ENCODE measurements at places on chromosomes 16 and 17. TPM values are rescaled to one million over a fixed set of nuclear protein-coding genes. Genes with fewer than 3 reads are reported as not detected.

DNA sequence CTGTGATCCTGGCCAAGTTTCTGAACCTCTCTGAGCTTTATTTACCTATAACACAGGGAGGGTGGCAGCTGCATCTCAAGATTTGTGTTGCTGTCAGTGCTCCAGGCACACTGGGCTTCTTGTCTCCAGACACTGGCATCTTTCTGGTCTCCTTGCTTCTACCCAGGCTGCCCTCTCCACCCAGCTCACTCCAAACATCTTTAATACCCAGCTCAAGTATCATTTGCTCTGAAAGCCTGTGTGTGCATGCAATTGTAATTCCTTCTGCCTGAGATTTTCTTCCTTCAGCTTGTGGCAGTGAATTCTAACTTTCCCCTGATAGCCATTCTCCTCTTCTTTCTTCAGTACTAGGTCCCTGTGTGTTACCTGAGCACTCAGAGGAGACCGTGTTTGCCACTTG is 50.7 kb upstream of the USP7 start:
- no peak for DNase-seq

DNA sequence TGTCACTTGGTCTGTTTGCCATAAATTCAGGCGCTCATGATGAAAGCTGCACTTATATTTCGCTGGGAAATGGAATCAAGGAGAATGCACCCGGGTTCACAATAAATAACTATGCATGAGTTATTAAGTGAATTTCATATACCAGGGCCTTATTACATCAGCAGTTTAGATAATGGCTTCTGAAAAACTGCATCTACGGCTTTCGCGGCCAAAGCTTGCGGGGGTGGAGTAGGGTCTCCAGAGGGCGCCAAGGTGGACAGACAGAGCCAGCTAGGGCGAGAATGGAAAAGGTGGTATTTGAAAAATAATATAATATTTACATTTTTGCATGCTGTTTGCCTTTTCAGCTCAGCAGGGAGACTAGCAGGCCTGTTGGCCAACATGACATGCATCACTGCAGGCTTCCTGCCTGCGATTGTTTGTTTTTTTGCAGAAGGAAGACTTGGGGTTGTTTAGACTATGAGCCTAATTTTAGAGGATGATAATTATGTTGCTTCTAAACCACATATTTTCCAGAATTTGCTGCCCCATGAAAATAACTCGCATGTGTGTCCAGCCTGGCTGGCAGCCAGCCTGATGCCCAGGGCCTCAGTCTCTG is 173.8 kb upstream of the IRX3 start:
- no peak for DNase-seq

GRCh38 chr17:44122816-44123355 is 555 bp downstream of the HDAC5 start:
- DNase-seq = peak; percentile 37

DNA sequence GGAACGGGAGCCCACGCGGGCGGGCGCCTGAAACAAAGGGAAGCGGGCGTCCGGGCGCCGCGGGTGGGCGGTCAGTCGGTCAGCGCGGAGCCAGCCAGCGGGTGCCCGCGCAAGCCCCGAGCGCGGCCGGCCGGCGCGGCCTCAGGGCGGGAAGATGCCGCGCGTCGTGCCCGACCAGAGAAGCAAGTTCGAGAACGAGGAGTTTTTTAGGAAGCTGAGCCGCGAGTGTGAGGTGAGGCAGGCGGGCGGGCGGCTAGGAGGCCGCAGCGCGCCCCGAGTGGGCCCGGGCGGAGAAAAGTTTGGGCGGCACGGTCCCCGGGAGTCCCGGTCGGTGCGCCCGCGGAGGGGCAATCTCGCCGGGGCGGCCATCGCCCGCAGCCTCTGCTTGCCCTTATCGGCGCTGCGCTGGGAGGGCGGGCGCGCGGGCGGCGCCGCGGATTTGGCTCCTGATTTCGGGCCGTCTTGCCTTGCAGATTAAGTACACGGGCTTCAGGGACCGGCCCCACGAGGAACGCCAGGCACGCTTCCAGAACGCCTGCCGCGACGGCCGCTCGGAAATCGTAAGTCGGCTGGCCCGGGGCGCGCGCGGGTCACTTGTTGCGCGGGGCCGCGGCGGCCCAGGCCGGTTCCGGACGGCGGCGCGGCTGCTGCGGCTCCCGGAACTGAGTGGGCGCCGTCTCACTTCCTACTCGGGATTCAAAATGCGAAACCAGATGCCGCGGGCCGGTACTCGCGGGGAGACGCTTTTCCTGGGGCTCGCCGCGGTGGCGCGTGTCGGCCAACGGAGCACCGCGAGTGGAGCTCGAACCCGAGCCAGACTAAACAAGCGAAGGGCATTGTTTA is 526 bp downstream of the CBFB start:
- peak; percentile 66 for DNase-seq

GRCh38 chr17:57669671-57670529 is 75.2 kb downstream of the CCDC182 start:
- no peak for DNase-seq

DNA sequence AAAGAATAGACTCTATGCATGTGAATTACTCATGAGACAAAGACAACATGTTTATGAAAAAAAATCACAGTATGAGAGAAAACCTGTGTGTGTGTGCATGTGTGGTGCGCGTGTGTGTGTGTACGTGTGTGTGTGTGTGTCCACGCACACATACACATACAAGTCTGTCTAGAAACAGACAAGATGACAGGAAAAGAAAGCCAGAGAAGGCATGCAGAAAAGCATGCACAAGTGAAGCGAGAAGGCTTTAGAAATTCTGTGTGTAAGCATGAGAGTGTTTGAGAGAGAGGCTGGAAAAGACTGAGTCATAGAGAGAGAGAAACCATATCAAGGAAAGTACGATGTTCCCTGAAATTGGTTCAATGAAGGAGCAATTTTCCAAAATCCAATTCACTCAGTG is 566.4 kb upstream of the C16orf82 start:
- DNase-seq = no peak

- DNase-seq = no peak
Measured at GRCh38 chr16:82264756-82265155, 94.7 kb upstream of the MPHOSPH6 start.

DNA sequence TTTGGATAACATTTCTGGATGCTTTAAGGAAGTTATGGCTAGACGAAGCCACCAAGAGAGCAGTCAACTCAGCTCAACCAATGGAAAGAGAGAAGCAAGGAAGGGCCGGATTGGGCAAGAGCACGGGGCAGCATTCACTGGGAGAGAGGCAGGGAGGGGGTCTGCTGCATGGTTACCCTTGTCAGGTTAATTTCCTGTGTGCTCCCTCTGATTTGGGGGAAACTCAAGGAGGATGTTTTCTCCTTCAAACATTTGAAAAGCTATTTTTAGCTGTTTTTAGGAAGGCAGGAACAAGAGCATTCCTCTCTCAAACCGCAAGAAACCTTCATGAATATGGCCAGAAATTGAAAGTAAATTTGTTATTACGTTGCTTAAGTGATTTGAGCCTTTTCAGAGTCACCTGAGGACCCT is 118.5 kb upstream of the ZFHX3 start:
- DNase-seq = no peak

- no peak for DNase-seq
Measured at GRCh38 chr16:79603055-79603454, 2.5 kb upstream of the MAF start.

DNA sequence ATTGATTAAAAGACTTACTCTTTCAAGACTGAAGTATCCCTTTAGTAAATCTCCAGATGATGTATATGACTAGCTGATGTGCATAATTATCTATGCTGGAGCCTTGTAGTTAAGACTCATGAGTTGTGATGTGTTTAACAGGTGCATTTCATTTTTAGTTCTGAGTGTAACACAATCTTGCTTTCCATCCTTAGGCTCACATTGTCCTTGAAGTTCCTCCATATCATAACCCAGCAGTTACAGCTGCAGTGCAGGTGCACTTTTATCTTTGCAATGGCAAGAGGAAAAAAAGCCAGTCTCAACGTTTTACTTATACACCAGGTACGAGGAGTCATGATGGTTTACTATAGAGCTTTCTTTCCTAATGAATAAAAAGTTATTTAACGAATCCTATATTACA is 52.9 kb downstream of the ESRP2 start:
- DNase-seq = no peak

DNA sequence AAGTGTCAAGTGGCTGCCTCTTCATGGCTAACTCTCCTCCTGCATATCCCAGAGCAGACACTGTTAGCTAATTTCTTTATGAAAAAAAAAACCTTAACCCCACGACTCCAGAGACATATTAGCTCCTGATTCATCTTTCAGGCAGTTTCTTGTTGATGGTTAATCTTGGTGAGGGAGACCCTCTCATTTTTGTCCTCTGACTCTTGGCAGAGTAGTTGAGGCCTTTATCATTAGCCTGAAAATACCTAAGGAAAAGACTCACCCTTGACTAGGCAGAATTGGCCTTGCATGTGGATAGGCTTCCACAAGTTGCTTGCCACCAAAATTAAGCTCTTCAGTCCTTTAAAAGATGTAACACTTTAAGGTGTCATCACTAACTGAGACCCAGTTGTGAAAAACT is 4.0 kb downstream of the CRYBA1 start:
- DNase-seq = no peak

DNA sequence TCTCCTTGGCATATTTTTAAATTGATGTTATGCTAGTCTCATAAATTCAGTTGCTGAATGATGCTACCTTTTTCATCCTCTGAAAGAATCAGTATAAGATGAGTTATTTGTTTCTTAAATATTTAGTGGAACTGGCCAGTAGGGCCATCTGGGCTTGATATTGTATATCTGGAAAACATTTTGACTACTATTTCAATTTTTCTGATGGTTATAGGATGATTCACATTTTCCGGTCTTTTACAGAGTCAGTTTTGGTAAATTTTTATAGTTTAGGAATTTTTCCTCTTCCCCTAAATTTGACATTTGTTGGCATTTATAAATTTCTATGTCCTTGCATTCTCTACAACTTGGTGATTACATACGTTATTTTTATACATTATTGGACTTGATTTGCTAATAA is 296.3 kb upstream of the AXIN2 start:
- no peak for DNase-seq

- DNase-seq = no peak
Measured at GRCh38 chr17:8673612-8674011, 43.1 kb upstream of the MYH10 start.

GRCh38 chr17:61456061-61456681 is 3.9 kb downstream of the TBX4 start:
- DNase-seq = no peak

DNA sequence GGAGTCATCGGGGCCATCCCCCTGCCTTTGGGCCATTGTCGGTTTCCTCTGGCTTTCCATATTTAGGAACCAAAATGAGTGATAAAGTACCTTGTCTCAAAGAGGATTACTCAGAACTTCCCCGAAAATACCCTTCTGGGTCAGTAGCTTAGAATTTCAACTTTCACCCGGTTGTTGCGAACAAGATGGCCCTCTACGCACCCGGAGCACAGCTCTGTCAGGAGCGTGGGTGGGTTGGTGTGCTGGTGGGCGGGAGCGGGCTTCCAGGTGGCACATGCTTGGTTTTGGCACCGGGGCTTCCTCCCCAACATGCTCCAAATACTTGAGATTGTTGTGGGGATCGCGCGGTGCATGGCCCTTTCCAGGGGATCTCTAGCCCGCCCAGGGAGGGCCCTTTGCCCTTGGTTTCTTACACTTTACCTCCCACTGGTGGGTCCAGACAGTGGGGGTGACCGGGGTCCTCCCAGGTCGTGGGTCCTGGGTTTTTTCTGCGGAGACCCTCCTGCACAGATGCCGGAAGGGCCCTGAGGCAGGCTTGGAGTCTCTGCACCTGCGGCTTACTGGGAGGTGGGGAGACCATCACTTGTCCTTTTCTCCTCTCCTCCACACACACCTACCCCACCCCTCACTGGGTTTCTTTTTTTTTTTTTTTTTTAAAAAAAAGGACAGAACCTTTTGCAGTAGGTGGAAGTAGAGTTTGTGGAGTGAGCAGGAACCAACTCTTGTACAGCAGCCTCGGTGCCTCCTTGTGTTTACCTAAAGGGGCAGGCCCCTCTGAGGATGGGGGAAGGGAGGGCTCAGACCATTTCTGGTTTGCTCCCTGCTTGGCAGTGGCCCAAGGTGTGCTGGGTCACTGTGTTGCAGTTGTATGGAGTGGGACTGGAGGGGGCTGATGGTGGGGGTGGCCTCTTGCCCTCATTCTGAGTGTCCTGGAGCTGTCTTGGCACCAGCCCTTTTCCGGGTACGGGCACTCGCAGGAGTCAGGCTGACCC is 142.1 kb downstream of the SEC14L1 start:
- no peak for DNase-seq

- DNase-seq = peak; percentile 55
Measured at GRCh38 chr16:24070851-24071250, 185.3 kb upstream of the CACNG3 start.

DNA sequence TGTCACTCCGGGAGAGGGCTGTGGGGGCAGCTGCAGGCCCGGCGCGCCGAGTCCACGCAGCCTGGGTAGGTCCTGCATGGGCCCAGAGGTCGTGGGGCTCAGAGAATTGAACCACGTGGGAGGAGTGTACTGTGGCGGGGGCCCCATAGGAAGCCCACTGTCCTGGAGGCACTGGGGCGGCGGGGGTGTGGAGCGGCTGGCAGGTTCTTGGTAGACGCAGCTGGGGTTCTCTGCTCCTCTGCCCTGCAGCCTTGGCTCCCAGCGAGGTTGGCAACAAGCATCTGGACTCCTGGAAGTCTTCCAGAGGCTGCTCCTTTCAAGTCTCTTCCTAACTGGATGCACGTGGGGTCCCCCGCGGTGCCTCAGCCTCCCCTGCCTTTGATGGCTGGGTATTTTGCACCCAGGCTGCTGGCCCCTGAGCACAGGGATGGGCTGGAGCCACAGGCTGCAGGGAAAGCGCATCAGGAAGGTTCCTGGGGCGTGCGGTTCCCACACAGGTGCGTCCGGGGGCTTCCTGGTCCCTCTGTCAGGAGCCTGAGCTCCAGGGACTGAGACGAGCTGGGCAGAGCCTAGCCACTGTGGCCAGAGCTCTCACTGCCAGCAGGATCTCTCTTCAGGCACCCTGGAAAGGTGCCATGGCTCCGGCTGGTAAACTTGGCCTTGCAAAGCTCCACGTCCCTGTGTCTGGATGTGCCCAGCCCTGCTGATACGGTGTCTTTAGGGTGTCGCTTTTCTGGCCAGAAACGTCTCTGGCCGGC is 9.3 kb downstream of the KCTD5 start:
- no peak for DNase-seq

DNA sequence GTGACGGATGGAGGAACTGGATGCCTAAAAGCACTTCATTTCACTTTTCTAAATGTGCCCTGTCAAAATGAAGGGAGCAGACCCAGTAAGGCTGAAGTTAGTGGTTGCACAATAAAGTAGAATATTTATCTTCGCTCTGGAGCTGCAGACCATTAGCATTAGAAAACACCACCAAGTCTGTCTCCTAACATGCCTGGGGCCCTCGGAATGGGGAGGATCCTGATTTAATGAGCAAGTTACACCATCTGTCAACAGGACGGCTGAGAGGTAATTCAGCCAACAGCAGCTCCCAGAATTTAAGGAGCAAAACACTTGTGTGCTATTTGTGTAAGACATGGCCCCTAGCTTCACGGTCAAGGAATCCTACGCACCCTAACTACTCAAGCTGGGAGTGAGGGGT is 22.3 kb downstream of the CA10 start:
- DNase-seq = no peak

Gene TLCD1
- 6.5 TPM for total RNA-seq

Gene CHD9
- total RNA-seq = 16.3 TPM

Gene KRT39
- not detected for total RNA-seq

Gene OR1F1
- total RNA-seq = not detected

Gene GLIS2
- 0.77 TPM for total RNA-seq

Gene PRAC2
- not detected for total RNA-seq

Gene FADS6
- not detected for total RNA-seq

Gene BOLA2B
- 254 TPM for total RNA-seq

Gene FBXL19
- 22.0 TPM for total RNA-seq

Gene CCDC200
- not detected for total RNA-seq

Data from activated CD8-positive, alpha-beta T cell treated with anti-CD3 and anti-CD28 coated beads for 36 hours (primary cell).